ENCODE measurements at places on chromosomes 7 and 10.

DNA sequence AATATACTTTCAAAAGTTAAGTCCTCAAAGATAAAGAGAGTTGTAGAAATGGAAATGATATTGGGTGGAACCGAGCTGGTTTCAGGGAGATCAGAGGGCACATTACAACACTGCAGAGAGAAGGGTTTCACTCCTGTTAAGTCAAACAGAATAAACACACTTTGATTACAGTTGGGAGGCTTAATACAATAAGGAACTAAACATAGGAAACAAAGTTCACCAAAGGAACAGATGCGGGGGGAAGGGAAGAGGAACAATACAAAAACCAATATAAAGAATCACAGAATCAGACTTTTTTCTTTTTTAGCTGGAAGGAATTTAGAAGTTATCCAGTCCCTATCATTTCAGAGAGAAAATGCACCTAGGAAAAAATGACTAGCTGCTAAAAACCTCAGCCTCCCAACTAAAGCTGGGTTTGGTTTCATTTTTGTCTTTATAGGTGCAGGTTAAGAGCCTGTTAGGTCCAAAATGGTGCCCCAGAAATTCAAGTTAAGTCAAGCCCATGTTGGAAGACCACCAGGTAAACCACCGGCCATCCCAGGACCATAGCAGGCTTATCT lies 81.9 kb downstream of the DNMBP start:
- no peak for DNase-seq

DNA sequence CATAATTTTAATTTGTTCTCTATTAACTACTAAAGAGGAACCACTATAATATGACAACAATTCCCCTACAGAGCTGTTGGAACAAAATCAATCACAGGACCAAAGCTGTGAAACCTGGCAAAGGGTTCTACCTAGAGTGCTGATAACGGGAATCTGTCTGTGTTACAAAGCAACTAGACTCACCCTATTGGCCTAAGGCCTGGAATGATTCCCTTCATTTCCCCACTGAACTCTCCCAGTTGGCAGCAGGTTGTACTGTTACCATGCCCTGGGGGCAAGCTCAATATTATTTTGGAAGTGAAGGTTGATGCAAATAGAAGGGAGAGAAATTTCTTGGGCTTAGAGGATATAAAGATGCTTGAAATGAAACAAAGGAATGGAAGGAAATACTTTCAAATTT lies 81.8 kb downstream of the SEMA3A start:
- no peak for DNase-seq

GRCh38 chr7:6436385-6436685 lies 11.4 kb downstream of the DAGLB start:
- DNase-seq: no peak

DNA sequence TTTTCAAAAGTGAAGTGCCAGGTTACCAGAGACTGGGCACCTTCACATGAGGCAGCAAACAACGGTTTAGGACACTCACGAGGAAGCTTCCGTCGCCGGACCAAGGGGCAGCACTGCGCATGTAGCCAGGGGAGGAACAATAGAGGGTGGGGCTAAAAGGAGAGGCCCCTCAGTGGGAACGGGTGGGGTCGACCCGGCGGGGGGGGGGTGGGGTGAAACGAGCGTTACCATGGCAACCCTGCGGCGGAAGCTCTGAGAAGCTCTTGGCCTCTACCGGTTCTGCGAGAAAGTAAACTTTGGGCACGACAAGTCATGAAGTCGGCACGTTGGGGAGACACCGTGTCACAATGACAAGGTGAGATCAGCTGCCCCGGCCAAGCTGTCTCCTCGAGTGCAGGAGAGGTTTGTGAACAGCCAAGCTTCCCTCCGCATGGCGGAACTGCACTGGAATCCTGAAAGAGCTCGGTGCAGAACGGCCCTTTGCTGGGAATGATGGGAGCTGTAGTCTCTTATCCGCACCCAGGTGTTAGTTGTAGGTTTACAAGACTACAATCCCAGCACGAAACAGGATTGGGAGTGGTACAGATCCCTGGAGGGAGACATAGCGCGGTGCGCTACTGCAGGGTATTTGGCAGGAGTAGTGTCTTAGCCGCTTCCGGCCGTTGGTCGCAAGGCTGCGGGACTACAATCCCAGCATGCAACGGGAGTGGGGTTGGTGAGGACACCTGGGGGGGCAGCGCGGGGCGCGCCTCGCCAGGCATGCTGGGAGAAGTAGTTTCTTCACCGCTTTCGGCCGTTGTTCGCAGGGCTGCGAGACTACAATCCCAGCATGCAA lies 72.8 kb upstream of the ZNF722 start:
- DNase-seq: peak; percentile 80

DNA sequence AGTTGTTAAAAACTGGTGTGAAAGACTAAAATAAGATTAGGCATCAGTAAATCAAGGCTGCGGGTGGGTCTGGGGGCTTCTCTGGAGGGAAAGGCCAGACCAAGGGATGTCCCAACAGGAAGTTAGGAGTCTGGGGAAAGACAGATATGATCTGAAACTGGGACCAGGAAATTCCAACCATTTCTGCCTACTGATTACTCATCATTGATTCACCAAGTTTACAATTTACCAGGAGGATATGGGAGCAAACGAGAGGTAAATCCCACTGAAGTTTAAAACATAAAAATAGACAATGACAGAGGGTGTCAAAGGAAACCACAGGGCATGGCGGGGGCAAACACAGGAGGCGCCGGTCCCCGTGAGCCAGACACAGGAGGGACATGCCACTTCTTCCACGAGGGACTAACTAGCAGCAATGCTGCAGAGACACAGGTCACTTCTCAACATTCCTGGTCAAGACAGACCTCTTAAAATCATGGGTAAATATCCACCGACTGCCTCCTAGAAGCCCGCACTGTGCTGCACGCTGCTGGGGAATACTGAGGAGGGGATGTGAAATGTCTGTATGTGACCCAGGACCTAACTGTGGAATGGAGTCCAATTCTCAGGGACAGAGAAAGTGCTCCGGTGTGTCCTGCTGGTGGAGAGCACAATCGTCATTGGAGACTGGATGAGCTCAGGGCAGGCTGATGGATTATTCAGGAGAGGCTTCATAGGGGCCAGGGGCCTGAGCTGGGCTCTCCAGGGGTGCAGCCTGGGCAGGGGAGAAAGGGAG lies 153.4 kb upstream of the KLF14 start:
- no peak for DNase-seq

GRCh38 chr10:59865101-59865500 lies 41.3 kb downstream of the CCDC6 start:
- DNase-seq: no peak

DNA sequence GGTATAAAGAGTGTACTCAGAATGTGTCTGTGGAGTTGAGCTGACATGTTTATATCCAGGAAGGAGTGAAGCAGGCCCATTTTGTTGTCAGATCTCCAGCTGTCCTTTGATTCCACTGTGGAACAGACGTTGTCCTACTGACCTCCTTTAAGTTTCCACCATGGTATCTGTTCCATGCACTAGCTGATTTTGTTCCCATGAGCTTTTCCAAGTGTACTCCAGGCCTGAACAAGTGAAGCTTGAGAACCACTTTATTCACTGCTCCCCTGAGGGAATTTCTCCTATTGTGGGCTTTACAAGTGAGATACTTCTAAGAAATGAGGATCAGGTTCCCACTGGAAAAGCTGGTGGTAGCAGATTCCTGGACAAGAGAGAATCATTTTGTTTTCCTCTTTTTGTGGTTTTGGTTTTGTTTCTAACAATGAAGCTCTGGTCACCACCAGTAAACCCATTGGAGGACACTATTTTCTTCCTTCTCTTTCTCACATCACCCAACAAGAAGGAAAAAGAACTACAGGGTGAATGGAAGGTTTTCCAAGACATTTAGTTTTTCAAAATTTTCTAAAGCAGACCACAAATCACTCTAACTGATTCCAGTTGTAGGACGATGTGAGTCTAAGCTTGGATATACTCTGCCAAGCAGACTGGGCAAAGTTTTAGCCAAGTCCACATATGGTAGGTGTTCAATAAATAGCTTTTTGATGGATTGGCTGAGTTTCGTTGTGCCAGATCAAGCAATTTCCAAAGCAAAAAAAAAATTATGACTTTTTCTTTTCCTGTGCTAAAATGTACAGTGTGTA lies 144.2 kb downstream of the JCAD start:
- no peak for DNase-seq

- DNase-seq: peak; percentile 20
Observed at GRCh38 chr10:92593619-92594588, 974 bp downstream of the KIF11 start.

GRCh38 chr7:28155019-28155660 lies 25.5 kb downstream of the JAZF1 start:
- DNase-seq: no peak

GRCh38 chr7:140674356-140674800 lies 1.6 kb downstream of the ADCK2 start:
- no peak for DNase-seq

- no peak for DNase-seq
Observed at GRCh38 chr7:50151001-50151400, 58.0 kb upstream of the ZPBP start.
